ENCODE measurements at places on chromosomes 1 and 21.

GRCh38 chr1:112318698-112319370 lies 77.2 kb upstream of the CTTNBP2NL start:
- no peak for DNase-seq

GRCh38 chr1:53328009-53328461 lies at the start of gene LRP8:
Gene LRP8, minus strand, starts transcription at chr1:53328070. Its CDS starts 158 bp downstream, at chr1:53327912.
- no peak for DNase-seq

GRCh38 chr1:175873290-175873935 lies 130.0 kb upstream of the TNR start:
- no peak for DNase-seq

DNA sequence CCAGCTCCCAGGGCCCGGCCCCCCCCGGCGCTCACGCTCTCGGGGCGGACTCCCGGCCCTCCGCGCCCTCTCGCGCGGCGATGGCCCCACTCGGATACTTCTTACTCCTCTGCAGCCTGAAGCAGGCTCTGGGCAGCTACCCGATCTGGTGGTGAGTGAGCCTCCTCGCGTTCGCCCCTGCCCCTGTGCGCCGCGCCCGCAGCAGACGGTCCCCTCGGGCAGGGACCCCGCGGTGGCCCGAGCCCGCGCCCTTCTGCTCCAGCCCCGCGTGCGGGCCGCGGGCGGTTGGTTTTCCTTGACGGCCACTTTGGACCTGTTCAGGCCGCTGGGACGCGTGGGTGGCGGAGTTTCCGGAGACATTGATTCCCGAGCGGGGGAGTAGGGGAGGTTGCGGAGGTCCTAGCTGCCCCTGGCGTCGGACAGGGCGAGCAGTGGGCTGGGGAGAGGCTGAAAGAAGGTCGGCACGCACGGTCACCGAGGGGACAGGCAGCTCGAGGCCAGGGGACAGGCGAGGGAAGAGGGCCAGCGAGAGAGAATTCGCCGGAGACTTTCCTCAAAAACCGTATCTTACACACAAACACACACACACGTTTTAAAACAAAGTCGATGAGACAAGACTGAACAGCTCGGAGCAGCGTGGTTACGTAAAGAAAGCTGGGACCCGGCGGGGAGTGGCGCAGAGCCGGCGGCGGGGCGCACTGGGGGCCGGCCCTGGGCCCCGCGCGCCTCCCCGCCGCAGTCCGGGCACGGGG lies 427 bp downstream of the WNT3A start:
- no peak for DNase-seq

DNA sequence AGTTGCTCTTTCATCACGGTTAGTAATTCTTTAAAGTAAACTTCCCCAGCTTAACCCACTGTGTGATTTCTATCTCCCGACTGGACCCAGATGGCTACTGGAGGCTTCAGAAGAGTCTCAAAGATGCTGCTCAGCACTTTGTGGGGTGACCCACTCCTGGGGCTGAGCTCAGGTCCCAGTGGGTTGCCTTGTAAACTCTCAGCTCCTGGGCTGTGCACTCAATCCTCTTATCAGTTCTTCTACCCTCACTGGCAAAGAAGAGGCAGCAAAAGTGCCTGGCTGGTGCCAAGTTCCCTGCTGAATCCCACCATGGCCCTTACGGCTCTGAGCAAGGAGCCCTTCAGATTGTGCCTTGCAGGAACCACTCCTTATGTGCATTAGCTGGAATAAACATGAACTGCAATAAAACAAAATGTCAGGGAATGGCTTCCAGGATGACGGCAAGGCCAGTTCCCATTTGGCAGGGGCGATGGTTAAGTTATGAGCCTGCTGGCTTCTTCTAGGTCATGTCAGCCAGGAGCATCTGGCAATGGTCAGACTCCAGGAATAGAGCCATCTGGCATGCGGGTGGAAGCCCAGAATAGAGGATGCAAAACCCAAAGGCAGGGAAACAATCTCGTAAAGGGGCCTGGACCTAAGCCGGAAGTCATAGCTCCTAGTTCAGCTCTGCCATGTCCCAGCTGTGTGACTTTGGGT lies 6.8 kb downstream of the MYOC start:
- DNase-seq = no peak

GRCh38 chr1:148263128-148263905 lies 111.2 kb upstream of the NBPF11 start:
- peak; percentile 46 for DNase-seq

DNA sequence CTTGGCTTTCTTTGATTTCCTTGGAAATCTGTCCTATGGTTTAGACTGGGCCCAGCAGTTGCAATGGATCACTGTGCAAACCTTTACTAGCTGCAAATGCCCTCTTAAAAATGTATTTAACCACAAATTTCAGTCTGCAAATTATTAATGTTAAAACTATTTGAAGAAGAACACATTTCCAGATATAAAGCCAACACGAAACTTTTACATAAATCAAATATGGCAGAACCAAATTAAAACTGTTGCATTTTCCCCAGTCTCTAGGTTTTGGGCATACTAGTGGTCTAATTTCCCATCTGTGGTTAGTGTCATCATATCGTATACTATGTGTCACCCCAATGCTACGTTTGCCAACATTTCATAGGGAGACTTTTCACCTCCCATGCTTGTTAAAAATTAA lies 52.3 kb downstream of the HMCN1 start:
- DNase-seq = no peak

DNA sequence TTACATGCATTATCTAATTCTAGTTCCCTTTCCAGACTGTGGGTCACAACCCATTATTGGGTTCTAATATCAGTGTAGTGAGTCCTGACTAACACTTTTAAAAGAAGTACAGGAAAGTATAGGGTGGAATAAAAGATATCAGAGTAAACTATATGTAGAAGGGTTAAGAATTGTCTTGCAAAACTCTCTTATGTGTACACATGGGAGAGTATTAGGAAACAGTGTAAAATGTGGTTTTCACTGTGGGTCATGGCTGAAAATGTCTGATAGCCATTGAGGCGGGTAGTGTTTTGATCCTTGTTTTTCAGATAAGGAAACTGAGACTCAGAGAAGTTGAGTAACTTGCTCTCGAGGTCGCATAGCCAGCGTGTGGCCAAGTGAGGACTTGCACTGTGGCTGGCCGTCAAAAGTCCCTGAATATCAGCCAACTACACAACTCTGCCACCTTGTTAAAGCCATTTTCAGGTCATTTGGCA lies 18.5 kb upstream of the MTARC1 start:
- no peak for DNase-seq

DNA sequence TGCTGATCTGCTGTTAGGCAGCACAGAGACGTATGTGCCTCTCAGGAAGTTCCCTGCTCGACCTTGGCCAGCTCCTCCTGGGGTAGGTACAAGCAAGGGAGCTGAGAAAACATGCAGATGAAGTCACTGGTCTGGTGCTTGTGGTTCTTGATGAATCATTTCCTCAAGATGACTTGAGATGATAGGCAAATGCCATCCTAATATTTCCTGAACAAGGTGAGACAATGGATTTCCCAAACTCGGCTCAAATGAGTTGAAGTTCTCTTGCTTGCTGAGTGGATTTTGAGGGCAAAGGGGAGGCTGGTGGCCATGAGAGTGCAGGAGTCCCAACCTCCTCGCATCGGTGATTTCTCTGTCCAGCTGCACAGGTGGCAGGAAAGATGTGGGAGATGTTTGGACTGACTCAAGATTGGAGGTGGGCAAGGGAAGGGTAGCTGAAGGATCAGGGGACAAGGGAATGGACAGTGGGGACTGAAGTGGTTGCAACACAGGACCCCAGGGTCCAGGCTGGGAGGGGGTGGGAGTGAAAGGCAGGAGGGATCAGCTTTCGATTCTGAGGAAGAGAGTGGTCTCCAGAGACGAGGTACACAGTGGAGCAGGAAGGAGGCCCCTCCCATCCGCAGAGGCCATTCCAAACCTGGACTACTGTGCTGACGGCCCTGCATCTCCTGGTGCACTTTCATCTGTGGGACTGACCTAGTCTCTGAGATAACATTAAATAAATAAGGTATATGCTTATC lies 63.9 kb downstream of the CAPN2 start:
- DNase-seq = peak; percentile 93

All from non-pigmented ciliary epithelial cell (primary cell).